ENCODE measurements at places on chromosomes 5 and 9.

GRCh38 chr9:113511856-113512761, 48.6 kb downstream of the RGS3 start:
- DNase-seq, result no peak

DNA sequence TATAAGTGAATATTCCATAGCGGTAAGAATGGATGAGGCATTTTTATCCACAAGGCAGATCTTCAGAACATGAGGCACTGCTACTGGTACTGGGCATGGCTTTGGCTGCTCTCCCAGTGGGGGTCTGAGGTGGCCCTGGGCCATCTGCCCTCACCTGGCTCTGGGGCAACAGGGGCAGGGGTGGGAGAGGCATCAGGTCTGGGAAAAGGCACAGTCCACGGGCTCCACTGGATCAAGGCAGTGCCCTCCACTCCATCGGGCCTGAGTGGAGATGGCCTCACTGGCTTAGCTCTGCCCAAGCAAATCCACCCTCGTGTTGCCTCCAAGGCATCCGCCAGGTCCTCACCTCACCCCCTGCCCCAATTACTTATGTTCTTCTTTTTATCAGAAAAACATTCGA, 10.9 kb upstream of the NKD2 start:
- DNase-seq, result no peak

GRCh38 chr9:35436933-35437332, 53.0 kb upstream of the RUSC2 start:
- DNase-seq, result no peak

GRCh38 chr9:21770871-21771560, 31.4 kb upstream of the MTAP start:
- no peak for DNase-seq

DNA sequence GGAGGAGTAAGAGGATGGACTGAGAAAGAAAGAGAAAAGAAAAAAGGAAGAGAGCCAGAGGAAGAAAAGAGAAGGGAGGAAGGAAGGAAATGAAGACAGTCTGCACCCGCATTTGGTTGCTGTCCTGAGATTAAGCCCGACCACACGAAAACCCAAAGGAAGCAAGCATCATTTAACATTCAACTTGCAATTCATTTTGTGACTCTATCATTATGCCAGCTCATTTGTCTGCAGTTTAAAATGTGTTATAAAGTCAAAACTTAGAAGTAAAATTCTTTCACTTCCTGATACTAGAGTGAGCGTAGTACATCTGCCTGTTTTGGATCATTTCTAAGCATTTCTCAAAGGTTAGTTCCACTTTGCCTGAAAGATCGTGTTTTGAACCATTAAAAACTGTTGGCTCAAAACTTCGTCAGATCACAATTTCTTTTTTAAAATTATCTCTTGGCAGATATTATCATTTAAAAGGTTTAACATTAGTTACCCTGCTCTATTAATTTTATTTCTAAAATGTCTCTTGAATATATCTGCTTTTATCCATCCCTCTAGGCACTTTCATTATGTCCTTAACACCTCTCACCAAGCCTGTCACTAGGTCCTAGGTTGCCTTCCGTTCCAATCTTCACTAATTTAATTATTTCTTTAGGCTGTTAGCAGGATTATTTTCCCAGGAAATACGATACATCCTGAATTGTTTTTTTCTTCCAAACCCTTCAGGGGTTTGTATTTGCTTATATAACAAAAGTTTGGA, 240.9 kb downstream of the TLE4 start:
- DNase-seq, result no peak

DNA sequence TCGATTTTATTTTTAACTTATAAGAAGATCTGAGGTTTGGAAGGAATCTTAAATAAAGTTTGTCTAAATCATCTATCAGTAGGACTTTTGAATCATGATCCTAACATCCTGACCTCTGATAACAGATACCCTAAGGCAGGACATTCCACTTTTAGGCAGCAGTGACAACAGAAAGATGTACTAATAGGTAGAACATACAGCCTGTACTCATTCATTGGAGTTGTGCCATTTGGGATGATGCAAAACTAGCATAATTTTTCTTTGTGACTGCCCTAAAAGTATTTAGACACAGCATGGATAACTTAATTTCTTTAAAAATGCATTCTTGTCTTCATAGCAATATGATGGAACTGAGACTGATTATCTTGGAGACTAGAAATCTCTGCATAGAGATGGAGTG, 39.7 kb downstream of the CDC42SE2 start:
- DNase-seq, result no peak

DNA sequence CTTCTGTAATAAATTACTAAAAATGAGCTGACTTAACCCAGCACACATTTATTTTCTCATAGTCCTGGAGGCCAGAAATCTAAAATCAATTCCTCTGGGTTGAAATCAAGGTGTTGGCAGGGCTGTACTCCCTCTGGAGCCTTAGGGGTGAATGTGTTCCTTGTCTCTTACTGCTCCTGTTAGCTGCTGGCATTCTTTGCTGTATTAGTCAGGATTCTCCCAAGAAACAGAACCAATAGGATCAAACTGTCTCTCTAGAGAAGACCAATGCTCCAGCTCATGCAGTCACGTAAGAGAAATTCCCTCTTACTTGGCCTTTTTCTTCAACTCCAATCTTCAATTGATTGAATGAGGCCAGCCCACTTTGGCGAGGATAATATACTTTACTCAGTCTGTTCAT, 15.3 kb upstream of the CD180 start:
- DNase-seq, result no peak

DNA sequence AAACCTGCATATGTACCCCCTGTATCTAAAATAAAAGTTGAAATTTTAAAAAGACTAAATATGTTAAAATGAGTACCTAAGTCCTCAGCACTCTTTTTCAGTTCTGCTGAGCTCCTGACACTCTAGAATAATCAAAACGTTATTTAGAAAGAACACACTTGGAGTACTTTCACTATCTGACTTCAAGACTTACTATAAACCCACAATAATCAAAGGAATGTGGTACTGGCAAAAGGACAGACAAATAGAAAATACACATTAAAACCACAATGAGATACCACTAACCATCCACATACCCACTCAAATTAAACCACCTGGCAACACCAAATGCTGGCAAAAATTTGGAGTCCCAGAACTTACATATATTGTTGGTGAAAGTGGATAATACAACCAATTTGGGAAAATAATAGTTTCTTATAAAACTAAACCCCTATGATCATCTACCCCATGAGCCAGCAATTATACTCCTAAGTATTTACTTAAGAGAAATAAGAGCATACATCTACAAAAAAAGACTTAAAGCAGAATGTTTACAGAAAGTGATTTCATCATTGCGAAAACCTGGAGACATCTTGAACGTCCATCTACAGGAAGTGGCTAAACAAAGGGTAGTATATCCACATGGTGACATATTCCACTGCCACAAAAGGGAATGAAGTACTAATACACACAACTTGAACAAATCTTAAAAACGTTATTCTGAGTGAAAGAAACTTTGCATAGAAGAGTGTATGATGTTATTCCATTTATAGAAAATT, 12.8 kb upstream of the PRSS3 start:
- no peak for DNase-seq

GRCh38 chr5:102545175-102545574, 46.4 kb upstream of the SLCO6A1 start:
- no peak for DNase-seq

DNA sequence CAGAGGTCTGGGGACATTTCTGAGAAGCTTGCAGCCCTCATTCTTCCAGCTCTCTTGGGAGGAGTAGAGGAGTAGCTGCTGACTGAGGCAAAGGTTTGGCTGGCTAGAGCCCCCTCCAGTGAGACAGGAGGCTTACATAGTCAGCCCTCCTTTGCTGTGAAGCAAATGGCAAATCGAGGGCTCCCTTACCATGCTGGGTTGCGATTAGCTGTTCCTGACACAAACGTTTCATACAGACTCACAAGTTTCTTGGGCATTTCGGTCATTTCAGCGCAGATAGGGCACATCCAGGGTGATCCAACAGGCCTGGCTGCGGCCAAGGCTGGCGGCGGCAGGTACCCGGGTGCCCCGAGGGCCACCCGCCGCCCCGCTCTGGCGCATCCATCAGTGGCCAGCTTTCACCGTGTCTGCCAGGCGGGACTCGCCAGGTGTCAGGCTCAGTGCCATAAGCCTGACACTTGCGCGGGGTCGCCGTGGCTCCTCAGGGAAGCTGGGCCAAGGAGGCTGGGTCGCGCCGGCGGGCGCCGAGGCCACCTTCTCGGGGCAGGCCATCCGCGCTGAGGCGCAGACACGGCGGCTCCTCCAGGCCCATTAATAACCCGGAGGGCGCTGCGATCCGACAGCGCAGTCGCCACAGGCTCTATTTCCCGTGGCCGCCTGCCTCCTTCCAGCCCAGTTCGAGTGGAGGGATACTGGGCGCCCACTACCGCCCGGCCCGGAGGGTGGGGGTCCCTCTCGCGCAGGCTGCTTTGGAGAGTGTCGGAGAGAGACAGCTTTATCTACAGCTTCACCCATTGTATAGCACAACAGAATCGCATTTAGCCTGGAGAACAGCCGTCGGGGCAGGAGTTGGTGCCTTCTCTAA, 9.1 kb downstream of the PRDM6 start:
- DNase-seq, result no peak

- DNase-seq, result no peak
Measured at GRCh38 chr5:34519489-34520220, 136.5 kb upstream of the RAI14 start.

Measured in cortex of kidney (tissue), 1 donor.